ENCODE measurements at places on chromosomes 6 and 20.

GRCh38 chr6:93701526-93701925 is 282.2 kb upstream of the EPHA7 start:
- no peak for DNase-seq

DNA sequence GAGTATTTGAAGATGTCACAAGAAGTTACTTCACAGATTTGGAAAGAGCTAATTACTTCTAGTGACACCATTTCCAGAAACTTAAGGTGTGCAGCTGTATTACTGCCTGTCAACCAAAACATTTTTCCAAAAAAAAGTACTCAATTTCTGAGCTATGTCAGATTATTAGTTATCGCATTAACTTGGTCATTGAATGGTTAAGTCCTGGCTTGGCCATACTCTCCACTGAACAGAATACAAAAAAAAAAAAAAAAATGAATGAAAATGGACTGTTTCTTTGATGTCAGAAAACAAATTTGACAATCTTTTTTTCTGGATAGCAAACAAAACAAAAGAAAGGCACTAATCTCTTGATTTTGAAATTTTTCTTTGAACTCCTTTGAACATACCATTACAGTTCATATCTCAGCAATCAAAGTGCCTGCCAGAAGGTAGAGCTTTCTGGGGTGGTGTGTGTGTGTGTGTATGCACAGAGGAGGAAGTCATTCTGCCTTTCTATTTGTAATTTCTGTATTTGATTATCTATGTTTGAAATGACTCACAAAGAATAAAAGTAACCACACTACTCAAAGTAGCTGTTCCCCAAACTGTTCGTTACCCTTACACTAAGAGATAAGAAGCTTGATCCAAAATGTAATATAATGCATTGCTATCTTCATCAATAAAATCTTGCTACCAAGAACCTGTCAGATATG is 210.8 kb upstream of the FUT9 start:
- no peak for DNase-seq

DNA sequence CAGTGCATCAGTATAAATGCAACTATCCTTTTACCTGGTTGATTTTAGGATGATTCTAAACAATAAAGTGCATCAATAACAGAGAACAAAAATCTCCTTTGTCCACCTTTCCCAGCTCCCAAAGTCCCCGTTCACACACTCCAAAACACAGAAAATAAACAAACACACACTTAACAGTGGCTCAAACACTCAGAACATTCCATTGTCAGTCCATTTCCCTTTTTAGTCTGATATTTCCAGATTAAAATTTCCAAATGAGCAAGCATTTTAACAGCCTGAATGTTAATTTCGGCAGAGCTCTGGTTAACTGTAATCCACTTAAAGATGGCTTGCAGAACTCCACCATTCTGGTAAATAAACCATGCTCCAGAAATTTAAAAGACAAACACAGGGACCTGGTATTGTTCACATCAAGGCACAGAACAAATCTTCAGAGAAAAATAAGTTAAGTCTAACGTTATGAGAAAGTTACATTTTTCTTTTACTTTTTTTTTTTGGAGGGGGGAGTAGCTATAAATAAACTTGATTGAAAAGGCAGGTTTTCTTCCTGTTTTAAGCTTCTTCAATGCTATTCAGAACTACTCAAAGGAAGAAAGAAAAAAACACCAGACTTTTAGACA is 100.8 kb downstream of the DST start:
- no peak for DNase-seq

DNA sequence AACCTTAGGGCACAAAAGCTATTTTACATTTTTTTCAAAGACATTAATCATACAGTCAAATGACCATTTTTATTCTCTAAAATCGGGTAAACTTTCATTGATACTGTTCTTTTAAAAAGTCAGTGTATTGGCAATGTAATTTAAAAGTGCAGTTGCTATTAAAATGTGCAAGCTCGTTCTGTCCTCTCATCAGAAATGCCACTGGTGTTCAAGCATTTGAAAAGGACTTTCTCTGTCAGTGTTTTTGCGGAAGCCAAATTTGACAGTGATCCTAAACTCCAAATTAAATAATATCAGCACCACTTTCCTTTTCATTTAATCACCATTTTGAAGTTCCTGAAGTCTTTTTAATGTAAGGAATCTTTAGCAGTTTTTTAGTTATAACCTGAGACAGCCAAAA is 69.6 kb downstream of the AFG1L start:
- no peak for DNase-seq

DNA sequence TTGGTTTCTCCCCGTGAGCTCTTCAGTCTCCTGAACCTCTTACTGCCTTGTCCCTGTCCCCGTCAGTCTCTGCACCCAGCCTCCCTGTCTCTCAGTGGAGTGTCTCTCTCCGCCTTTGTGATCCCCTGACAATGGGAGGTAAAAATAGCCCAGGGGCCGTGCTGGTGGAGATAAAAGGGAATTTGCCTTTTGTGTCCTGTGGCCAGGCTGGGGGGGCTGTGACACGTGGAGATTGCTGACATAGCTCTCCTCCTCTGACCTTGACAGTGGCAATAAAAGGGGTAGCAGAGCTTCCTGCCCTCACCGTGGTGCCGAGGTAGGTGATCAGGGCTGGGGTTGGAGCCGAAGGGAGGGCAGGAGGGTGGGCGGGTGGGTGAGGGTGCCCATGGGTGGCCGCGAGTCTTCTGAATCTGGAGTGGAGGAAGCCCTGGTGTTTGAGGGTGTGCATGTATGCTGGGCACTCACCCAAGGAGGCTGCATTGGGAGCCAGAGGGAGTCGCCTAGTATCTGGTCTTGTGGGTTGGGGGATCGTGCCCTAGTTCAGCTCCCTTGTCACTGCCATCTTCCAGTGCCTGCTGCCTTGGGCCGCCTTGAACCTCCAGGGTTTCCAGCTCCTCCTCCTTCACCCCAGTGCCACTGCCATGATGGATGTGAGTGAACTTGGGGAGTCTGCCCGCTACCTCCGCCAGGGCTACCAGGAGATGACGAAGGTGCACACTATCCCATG is 21.9 kb downstream of the MYH7B start:
- no peak for DNase-seq

GRCh38 chr20:64139199-64140060 is 24.8 kb upstream of the MYT1 start:
- DNase-seq, result no peak

- DNase-seq, result no peak
Measured at GRCh38 chr6:14656649-14657048, 539.1 kb downstream of the CD83 start.

GRCh38 chr20:58897488-58897887 is 45.0 kb downstream of the GNAS start:
- no peak for DNase-seq

GRCh38 chr6:145206247-145206907 is 528.9 kb downstream of the EPM2A start:
- no peak for DNase-seq

DNA sequence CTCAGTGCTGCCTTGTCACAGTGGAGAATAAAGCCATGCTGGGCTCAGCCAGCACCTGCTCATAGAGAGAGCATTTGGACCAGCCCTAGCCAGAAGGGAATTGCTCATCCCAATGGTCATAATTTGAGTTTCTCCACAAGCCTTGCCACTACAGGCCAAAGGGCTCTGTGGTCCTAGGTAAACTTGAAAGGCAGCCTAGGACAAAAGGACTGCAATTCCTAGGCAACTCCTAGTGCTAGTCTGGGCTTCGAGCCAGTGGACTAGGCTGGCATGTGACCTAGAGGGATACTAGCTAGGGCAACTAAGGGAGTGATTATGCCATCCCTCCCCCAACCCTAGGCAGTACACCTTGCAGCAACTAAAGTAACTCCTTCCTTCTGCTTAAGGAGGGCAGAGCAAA is 516.2 kb downstream of the BCKDHB start:
- no peak for DNase-seq

- DNase-seq, result no peak
Measured at GRCh38 chr6:14269436-14269835, 151.9 kb downstream of the CD83 start.

GRCh38 chr20:63544958-63545516 is 2.5 kb downstream of the SRMS start:
- DNase-seq, result no peak

GRCh38 chr6:15017261-15017660 is 228.6 kb upstream of the JARID2 start:
- DNase-seq, result no peak

- DNase-seq, result no peak
Measured at GRCh38 chr20:49529470-49529869, 38.5 kb downstream of the PTGIS start.

GRCh38 chr20:61666471-61666832 is 399.2 kb downstream of the TAF4 start:
- no peak for DNase-seq

DNA sequence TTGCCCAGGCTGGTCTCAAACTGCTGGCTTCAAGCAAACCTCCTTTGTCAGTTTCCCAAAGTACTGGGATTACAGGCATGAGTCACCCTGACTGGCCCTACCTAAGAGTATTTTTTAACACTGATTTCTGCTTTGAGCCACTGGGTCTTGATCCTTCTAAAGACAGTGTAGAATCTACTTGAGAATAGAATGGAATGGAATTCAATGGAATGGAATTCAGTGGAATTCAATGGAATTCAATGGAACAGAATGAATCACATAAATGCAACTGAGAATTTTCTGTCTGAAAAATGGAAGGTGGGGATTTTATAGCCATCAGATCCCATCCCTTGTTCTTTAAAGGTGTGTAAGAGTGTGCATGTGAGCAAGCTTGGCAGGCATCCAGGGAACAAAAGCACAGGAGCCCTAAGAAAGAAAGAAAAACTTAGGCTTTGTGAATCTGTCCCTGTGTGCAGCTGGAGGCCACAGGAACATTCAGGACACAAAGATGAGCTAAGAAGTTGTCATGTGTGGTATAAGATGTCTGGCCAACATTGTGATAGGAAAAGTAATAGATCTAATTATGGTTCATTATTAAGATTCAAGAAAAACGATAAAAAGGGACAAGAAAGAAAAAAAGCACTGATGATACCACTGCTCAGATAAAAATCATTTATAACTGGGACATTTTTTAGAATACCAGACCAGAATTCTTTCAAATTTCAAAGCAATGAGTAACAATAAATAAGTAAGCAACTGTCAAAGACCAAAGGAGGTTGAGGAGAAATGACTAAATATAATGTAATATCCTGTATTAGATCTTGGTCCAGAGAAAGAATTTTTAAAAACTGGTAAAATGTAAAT is 681.0 kb upstream of the GJE1 start:
- no peak for DNase-seq

DNA sequence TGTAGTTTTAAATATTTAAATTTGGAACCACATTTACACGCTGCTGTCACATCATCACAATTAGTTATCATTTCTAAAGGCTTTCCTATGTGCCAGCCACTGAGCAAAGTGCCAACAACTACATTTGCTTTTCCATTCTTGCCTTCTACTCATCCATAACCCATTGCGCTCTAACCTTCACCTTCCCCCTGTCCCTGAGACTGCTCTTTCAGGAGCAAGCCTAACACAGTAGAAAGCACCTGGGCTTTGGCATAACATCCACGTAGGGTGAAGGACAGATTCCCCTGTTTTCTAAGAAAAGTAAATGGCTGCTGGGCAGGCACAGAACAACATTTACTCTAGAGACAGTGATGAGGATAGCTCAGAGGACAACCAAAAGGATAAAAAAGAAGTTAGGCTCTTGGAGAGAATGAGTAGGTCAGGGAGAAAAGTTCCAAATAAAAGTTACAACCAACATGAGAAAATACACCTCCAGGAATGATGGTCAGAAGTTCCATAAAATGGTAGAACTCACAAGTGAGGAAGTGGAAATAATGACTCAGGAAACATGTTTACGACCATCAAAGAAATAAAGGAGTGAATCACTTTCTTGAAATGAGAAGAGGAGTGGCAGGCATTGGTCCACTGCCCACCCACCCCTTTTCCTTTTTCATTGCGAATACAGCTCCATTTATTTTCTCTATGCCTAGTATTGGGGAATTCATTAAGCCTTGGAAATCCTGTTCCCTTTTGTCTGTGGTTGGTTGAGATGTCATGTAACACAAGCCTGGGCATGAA is 77.2 kb downstream of the PFDN4 start:
- no peak for DNase-seq

DNA sequence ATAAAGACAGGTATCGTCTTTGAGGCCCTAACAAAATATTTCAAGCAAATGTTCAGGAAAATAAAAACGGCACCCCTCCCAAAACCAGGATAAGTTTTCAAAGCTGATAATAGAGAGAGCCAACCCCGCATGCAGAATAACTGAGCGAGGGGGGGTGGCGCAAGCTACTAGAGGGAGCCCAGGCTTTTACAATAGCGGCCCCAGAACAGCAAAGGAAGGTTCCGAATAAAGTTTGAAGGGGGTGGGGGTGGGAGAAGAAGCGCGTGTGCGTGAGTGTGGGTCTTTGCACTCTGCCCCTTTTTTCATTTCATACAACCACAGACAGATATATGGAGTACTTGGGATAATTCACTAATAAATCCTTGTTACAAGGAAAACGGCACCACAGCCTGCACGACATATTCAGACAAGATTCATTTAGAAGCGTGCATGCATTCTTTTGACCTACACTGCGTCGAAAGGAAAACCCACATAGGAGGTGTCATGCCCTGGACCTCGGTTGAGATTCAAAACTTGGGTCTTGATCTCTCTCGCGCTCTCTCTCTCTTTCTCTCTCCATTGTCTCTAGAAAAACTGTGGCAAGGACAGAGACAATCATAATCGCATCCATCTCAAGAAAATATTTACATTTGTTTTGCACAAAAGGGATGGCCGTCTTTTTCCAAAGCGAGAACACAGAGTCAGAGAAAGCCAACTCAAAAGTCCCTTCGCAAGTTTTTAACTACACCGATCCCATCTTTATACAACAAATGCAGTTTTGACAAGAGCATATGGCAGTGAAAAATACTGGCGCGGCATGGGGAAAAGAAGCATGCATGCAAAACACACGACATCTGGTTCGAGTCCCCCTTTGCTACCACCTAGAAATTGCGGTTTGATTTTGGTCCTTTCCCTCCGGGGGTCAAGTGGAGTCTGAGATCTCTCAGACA is 1.6 kb downstream of the OLIG3 start:
- DNase-seq, result no peak

GRCh38 chr6:83370567-83370966 is 60.3 kb downstream of the ME1 start:
- DNase-seq, result no peak

GRCh38 chr6:36443471-36444428 is 950 bp downstream of the KCTD20 start:
- DNase-seq, result no peak

- DNase-seq, result no peak
Measured at GRCh38 chr6:30348957-30349356, 4.0 kb downstream of the RPP21 start.

DNA sequence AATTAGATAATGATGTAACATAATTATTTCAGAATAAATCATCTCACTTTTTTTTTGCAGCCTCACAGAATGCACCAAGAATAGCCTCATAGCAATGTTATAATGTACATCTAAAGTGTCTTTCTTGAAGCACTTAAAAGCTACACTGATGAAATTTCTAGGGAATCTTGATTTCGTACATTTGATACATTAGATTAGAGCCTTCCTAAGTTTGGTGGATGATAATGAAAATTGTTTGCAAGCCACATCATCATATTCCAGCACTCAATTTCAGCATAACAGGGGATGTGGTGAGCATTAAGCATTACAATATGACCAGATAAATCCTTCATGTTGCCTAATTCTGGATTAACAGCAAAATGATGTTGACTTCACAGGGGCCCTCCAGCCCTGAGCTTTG is 9.7 kb upstream of the METTL24 start:
- DNase-seq, result no peak

All from NCI-H1048 (cell line).